ENCODE measurements at places on chromosomes 11 and 22.

DNA sequence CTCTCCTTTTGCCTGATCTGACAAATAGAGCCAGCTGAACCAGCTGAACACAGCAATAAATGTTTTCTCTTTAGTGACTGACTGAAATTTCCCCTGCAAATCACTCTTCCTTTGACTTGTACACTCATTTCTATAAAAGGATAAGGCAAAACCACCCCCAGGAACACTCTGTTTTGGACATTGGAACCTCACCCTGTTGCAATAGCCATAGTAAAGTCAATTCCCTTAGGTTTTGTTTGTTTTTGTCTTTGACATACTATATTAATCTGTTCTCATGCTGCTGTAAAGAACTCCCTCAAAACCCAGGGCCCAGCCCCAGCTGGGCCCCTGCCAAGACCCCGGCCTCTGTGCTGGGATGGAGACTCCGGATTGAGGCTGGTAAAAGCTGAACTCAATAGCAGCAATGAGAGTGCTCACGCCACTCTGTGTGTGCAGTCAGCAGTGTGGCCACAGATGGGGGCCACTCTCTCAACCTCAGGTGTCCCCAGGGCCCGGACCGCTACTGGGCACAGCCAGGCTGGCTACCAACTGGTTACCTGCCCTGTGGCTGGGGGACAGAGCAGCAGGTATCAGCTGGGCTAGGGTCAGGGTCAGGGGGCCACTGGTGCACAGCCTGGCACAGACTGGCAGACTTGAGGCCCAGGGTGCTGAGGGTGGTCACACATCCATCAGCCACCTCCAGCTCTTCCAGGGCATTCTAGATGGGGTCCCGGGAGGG, 597.4 kb downstream of the LUZP2 start:
- no peak for DNase-seq

DNA sequence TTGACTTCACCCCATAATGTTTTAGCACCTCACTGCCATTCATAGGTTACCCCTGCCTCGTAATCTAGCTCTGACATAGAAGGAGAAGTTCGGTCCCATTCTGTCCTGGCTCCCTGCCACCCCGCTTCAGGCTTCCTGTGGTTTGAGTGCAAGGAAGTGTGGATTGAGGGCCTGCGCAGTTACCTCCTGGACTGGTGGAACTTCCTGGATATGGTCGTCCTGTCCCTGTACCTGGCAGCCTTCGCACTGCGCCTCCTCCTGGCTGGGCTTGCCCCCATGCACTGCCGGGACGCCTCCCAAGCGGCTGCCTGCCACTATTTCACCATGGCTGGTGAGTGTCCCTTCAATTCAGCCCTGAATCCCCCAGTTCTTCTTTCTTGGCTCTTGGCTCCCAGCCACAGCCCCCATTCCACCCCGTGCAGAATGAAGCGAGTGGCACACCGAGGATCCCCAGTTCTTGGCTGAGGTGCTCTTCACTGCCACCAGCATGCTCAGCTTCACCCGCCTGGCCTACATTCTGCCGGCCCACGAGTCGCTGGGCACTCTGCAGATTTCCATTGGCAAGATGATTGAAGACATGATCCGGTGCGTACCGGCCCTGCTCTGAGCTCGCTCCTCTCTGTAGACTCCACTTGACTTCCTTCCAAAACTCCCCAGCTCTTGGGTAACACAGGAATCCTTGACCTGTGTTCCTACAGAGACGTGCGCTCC, 15.4 kb downstream of the ART5 start:
- no peak for DNase-seq

DNA sequence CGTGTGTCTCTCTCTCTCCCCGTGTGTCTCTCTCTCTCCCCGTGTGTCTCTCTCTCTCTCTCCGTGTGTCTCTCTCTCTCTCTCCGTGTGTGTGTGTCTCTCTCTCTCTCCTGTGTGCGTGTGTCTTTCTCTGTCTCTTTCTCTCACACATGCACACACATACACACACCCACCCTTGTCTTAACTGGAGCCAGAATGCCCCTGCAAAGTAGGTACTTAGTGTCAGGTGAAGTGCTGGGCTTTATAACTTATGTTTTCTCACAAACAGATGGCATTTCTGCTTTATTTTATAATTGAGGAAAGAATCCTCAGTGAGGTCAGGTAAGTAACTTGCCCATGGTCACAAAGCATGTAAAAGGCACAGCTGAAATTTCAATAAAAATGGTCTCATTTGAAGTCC, 106.0 kb downstream of the CSNK2A3 start:
- no peak for DNase-seq

GRCh38 chr11:91219535-91219934, 996.7 kb upstream of the CHORDC1 start:
- DNase-seq: no peak

DNA sequence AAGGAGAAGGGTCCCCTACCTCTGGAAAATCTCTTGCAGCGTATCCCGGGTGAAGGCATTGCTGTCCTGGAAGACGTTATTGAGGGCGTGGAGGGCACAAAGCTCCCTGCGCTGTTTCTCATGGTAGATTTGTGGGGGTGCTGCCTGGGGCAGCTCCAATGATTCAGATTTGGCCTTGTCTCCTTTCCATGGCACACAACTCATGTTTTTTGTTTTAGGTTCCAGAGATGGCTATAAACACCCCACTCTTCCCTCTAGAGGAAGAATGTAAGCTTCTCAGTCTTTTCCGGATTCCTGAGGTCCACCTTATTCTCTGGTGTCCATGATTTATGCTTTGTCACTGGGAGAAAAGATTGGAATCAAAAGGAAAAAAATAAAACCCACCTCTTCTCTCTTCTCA, 959 bp downstream of the JOSD1 start:
- no peak for DNase-seq

All from stimulated activated CD8-positive, alpha-beta memory T cell treated with anti-CD3 and anti-CD28 coated beads, Interleukin-7, amount 100 ng/mL, for 4 hours (primary cell).